ENCODE measurements at places on chromosomes 7 and 10.
A peak's percentile ranks its signal among the peaks of the same experiment; 100 is the strongest.

DNA sequence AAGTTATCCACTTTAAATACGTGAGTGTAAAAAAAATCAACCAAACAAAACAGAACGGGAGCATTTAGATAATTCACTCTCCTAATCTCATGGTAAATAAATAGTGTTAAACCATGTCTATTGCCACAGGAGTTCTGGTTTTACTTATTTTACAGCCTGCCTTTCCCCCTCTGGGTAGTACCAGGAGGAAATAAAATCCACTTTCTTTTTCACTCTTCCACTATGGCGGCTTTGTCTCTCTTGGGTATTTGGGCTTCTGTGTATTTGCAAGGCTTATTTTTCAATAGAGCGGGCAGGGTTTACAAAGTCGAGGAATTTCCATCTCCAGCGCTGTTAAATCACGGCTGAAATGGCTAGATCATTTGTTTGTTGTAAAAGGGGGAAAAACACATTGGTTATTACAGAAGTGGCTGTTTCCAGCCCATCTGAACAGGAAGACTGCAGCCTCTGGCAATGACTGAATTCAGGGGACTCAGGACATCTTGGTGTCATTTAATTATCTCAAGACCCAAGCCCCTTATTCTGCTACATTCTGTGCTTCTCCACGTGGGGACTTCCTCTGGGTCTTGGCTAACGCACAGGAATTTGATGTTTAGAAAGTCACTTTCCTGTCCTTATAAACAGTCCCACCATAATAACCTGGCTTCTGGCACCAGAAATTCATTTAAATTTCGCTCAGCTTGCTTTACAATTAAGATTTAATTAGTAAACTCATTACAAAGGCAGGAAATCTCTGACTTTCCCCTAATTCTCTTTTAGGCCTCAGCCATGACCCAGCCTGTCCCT is 323.9 kb downstream of the GATA3 start:
- DNase-seq, result no peak

DNA sequence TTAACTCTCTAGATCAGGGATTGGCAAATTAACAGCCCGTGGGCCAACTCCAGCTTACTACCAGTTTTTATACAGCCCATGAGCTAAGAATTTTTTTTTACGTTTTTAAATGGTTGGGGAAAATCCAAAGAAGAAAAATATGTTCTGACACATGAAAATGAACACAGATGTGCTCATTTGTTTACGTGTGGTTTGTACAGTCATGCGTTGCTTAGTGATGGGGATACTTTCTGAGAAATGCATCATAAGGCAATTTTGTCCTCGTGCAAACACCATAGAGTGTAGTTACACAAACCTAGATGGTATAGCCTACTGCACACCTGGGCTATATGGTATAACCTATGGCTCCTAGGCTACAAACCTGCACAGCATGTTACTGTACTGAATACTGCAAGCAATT is 8.3 kb upstream of the SMKR1 start:
- DNase-seq, result no peak

GRCh38 chr10:11144626-11145494 is 127.2 kb downstream of the CELF2 start:
- no peak for DNase-seq

DNA sequence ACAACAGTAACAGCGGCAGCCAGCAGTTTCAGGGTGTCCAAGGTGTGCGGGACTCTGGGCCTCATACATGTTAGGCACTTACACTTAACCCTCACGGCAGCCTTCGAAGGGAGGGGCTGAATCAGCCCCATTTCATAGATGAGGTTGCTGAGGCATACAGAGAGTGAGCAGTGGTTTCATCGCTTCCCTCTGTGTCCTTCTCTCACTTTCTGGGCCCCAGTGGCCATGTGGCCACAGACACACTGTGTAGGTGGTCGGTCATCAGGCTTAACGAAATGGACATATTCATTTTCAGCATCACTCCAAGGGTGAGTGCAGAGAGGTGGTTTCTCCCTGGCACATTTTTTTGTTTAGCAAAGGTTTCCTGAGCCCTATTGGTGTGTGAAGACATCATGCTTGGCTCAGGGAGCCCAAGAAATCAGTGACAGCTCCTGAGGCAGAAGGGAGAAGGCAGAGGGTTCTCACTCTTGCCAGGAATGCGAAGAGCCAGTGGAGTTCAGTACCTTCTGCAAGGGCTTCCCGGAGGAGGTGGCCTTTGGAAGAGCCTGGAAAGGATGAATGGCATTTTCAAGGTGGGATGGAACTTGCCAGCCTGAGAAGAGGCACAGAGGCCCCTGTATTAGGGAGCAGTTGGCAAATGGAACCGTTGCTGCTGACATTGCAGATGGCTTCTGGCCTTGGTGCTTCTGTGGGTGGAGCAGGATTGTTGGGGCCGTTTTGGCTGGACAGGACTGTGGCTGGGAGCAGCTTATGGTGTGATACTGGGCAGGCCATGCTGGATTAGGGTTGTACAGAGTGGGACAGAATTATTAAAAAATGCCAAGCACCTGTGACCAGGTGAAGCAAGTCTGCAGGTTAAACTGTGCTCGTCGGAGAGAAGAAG is 61.7 kb upstream of the PPIF start:
- DNase-seq, result peak; percentile 44

DNA sequence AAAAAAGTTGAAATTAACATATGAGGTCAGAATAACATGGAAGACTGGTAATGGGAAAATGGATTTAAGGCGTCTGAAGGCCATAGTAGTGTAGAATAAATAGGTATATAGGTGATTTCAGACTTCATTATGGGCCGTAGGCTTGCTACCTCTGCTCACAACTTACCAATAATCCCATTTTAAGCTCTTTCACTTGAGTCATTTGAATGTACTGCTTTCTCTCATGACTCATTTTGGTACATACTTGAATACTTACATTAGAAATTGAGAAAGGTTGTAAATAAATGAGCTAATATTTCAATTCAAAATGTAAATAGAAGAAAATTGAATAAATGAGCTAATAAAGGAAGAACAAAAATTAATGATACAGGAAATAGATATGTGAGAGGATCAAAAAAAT is 42.2 kb upstream of the NEUROD6 start:
- DNase-seq, result no peak

GRCh38 chr10:31709028-31709427 is 219.6 kb downstream of the ARHGAP12 start:
- DNase-seq, result no peak

- DNase-seq, result no peak
These were observed 95.1 kb downstream of the BMPR1A start for GRCh38 chr10:86851328-86852207.

DNA sequence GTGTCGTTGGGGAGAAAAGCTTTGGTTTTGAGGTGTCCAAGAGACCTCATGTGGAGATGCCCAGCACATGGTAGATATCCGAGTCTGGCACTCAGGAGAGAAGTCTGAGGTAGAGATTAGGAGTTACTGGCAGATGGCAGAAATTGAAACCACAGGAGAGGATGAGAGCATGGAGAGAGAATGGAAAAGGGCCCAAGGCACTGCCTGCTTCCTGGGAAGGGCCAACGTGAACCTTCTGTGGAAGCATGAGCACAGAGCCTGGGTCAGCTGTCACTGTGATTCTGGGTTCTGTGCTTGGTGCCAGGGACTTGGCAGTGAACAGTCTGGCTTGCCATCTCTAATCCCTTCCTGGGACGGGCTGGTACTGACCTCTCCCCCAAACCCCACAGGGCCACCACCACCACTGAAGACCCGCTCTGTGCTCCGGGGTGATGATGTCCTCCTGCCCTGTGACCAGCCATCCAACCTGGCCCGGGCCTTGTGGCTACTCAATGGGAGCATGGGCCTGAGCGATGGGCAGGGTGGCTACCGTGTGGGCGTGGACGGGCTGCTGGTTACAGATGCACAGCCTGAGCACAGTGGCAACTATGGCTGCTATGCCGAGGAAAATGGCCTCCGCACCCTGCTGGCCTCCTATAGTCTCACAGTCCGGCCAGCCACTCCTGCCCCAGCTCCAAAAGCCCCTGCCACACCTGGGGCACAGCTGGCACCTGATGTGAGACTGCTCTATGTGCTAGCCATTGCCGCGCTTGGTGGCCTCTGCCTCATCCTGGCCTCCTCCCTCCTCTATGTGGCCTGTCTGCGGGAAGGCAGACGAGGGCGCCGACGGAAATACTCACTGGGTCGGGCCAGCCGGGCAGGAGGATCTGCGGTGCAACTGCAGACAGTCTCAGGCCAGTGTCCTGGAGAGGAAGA is 4.1 kb downstream of the MRPL43 start:
- no peak for DNase-seq

- no peak for DNase-seq
These were observed 16.0 kb downstream of the UPP1 start for GRCh38 chr7:48105045-48105444.

- no peak for DNase-seq
These were observed 18.0 kb downstream of the NEBL start for GRCh38 chr10:20879136-20879535.

GRCh38 chr7:98210513-98211220 is 572 bp upstream of the BHLHA15 start:
- no peak for DNase-seq

DNA sequence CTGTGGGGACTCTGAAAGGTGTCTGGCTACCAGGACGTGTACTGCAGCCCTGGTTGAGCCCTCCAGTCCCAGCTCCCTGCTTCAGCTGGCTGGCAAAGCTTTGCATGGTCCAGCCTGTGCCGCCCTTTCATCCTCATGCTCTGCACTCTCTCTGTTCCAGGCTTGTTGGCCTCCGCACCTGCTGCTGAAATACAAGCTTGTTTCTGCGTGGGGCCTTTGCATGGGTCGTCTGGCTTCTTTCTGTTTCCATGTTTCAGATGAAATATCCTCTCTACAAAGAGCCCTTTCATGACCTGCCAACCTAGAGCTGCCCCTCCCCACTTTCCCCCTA is 45.9 kb downstream of the TSPAN15 start:
- no peak for DNase-seq

- no peak for DNase-seq
These were observed 29.0 kb upstream of the OGDHL start for GRCh38 chr10:49791100-49791499.

DNA sequence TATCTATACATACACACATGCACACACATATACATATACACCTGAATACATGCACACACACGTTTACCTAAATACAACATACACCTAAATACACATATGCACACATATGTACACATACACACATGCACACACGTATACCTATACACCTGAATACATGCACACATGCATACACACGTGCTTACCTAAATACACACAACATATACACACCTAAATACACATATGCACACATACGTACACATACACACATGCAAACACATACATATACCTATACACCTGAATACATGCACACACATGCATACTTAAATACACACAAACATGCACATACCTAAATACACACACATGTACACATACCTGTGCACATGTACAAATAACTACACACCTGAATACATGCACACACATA is 433.8 kb upstream of the FOXK1 start:
- DNase-seq, result no peak

GRCh38 chr10:31751738-31752080 is 176.9 kb downstream of the ARHGAP12 start:
- DNase-seq, result no peak

DNA sequence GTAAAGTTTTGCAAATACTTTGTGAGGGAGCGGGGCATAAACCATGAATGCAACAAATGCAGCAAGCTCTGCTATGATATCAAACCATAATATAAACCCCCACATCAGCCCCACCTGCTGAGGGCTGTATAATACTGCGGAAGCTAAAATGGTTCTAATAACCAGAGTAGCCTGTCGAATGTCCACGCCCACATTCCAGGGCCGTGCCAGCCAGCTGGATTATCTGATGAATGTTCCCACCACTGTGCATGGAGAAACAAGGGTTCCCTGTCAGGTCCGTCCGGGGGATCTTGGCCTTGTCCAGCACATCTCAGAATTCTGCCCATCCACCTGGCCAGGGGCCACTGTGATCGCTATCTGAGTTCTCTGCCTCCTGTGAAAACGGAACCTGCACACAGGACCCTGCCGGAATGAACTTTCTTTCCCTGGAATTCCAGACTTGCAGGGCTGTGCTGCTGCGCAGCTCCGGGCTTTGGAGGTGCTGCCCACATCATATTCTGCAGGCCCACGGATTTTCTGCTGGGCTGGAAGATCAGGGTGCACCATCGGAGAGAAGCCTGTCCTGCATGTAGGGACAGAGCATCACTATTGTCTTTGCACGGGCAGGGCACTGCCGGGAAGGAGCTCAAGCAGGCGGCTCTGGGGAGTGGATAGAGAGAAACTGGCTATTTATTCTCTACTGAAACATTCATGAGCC is 77.0 kb upstream of the GNA12 start:
- DNase-seq, result no peak

DNA sequence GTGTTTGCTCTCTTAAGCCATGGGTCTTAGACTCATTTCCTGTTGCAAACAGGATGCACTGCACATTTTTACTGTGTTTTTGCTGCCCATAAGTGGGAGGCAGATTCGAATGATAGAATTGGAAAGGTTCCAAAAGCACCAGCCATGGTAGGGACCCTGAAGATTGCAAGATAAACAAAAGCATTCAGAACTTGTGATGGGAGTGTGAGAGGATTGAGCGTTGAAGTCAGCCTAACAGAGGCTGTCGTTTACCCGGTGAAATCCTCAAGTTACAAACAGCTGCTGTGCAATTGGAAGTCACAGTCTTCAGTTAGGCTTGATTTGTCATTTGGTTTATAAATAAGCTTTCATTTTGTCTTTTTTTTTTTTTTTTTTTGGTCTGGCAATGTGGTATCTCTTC is 192.7 kb upstream of the MKI67 start:
- DNase-seq, result no peak

DNA sequence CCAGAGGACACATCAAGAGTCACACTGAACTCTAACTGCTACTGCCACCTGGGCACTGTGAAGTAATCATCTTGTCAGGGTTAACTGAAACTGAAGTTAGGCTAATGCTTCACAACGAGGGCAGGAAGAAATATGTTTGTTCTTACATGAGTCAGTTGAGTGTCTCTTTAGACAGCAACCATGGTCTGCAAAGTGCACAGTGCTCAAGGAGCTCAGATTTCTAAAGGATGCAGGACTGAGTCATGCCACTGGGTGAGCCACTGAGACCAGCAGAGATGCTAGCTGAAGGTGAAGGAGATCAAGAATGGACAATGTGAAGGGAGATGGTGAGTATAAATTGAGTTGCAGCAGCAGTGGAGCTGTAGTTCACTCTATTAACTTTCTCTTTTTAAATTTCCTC is 76.0 kb upstream of the CTTNBP2 start:
- no peak for DNase-seq

GRCh38 chr7:104891949-104892348 is 122.1 kb upstream of the KMT2E start:
- no peak for DNase-seq

DNA sequence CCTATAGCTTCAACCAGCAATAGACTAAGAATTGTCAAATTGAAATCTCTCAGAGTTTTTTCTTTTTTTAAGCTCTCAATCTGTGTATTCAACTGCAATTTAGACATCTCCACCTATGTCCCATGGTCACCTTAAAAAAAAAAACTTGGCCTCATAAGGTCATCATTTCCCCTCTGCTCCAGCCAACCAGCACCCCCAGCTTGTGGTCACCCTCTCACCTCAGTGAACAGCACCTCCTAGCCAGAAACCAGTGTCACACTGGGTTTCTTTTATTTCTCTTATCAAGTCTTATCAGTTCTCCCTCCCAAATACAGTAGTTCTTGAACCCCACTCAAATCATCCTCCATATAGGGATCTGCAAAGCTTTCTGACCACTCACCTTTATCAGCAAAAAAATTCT is 4.0 kb downstream of the ITGB1 start:
- DNase-seq, result no peak

Measured in stimulated activated naive CD4-positive, alpha-beta T cell treated with Interleukin-2 at 50 U/mL for 16 hours (primary cell).